ENCODE measurements at places on chromosomes 11 and 22. TPM values are rescaled to one million over a fixed set of nuclear protein-coding genes. Genes with fewer than 3 reads are reported as not detected.

Gene SCGB1D2
- total RNA-seq: not detected

Gene PAK1
- 25.9 TPM for total RNA-seq

Gene CD81
- total RNA-seq: 189 TPM

Gene KCNJ11
- total RNA-seq: 0.53 TPM

Gene TMEM86A
- 1.3 TPM for total RNA-seq

Gene GTSE1
- 30.9 TPM for total RNA-seq

Gene PTS
- total RNA-seq: 38.4 TPM

Gene FOLR1
- not detected for total RNA-seq

Gene OR52N4
- total RNA-seq: 0.22 TPM

Gene APOA1
- total RNA-seq: 0.48 TPM

Gene PDE2A
- total RNA-seq: 0.55 TPM

Gene MYEOV
- 0.89 TPM for total RNA-seq

Gene OR52I1
- not detected for total RNA-seq

Gene LAYN
- 0.85 TPM for total RNA-seq

Gene TSSK2
- total RNA-seq: not detected

Gene TNNT3
- total RNA-seq: 1.6 TPM

Gene C2CD3
- 35.6 TPM for total RNA-seq

Gene OR4X1
- not detected for total RNA-seq

Gene CREB3L1
- not detected for total RNA-seq

Gene DEUP1
- not detected for total RNA-seq

Gene XKR3
- total RNA-seq: not detected

Gene CNGA4
- not detected for total RNA-seq

Measured in CD8-positive, alpha-beta memory T cell (primary cell).